Stimulated activated CD4-positive, alpha-beta T cell treated with anti-CD3 and anti-CD28 coated beads, Interleukin-4, amount 100 ng/mL, for 1 hour (primary cell): ENCODE measurements at places on chromosomes 12 and 14.

DNA sequence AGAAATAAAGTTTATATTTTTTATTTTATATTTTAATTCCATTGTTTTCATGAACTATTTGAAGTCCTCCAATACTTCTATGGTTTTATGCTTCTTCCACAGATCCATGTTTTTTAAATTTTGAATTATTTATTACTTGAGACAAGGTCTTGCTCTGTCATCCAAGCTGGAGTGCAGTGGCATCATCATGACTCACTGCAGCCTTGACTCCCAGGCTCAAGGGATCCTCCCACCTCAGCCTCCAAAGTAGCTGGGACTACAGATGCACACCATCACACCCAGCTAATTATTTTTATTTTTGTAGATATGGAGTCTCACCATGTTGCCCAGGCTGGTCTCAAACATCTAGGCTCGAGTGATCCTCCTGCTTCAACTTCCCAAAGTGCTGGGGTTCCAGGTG, 28.8 kb upstream of the DLGAP5 start:
- no peak for DNase-seq

DNA sequence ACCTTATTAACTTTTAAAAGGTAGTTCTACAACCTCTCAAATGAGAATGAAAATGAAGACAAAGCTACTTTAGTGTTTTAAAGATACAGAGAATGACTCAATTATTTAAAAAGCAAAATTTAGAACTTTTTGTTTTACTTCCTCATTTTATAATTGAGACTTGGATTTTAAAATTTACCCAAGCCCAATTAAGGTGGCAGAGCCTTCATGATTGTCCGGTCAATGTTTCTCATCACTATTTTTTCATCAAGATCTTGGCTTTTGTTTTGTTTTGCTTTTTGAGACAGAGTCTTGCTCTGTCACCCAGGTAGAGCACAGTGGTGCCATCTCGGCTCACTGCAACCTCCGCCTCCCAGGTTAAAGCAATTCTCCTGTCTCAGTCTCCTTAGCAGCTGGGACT, 32.7 kb downstream of the PPP4R3A start:
- DNase-seq: no peak

GRCh38 chr12:128789356-128789929, 34.3 kb downstream of the SLC15A4 start:
- no peak for DNase-seq

- no peak for DNase-seq
These were observed 9.2 kb downstream of the RAB21 start for GRCh38 chr12:71763677-71764379.

DNA sequence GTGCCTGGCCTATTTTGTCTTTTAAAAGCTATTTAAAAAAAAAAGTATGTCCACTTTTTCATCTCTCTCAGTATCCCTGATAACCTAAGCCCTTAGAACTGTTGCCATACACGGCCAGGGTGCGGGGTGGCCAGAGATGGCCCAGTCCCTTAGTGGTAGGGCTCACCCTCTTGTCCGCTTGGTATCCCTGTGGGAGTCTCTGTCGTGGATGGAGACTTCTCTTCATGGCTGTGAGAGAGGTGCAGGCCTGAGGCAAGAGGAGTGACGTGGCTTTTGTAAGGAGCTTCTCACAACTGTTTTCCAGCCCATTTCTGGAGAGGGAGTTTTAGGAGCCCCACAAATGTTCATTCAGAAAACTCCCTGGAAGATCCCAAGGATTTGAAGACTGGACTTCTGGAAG, 26.8 kb downstream of the XRCC3 start:
- no peak for DNase-seq

DNA sequence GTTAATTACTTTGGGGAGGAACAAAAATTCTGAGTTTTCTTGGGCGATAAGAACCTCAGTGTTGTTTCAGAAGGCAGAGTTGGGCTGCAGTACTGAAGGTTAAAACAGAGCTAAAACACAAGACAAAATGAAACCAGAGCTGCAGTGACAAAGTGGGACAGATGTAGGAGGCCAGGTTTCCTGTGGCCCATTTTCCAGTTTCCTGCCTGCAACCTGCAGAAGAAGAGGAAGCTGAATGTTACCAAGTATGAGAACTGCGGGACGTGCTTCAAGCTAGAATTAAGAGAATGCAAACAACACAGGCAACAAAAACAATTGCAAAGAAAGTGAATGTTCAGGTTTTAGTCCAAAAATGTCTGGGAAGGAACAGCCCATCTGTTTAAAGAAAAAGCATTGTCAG, 17.8 kb downstream of the ELK3 start:
- DNase-seq: no peak

DNA sequence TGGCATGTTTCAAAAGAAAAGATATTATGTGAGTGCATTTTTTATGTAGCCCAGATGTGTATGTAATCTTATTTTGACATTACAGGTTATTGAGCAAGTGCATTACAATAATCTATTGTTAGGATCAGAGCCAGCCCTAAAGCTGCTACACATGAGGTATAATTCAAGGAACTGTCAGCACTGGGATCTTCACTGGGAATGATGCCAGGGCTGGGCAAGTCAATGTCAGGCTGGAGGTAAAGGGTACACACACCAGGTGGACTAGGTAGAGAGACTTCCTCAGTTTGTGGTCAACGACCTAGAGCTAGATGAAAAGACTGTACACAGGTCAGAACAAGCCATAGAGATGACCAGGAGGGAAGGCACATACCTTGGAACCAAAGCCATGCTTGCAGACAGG, 15.4 kb downstream of the TRIM9 start:
- DNase-seq: no peak

DNA sequence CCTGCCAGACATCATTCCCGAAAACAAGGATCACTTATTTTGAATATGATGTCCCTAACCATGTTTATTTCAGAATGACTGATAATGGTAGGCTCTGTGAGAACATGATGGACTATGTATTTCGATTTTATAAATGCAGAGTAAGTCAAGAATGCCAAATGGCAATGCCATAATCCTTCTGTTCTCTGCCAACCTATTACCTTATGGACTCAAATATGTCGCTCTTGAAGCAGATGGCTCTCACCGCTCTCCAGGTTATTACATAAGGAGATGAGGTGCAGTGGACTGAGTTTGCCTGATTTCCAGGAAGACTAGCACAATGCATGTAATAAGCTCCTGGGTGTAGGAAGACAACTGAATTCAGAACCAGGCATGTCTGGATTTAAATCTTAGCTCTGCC, 227.2 kb downstream of the BTG1 start:
- DNase-seq: no peak

DNA sequence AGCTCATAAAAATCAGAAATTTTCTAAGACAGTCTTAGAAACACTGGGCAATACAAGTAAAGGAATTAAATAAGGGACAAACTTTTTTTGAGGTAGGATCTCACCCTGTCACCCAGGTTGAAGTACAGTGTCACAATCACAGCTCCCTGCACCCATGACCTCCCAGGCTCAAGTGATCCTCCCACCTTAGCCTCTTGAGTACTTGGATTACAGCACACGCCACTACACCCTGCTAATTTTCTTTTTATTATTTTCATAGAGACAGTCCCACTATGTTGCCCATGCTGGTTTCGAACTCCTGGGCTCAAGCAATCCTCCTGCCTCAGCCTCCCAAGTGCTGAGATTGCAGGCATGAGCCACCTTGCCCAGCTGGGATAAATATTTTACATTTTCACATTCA, 90.3 kb downstream of the USP15 start:
- no peak for DNase-seq

DNA sequence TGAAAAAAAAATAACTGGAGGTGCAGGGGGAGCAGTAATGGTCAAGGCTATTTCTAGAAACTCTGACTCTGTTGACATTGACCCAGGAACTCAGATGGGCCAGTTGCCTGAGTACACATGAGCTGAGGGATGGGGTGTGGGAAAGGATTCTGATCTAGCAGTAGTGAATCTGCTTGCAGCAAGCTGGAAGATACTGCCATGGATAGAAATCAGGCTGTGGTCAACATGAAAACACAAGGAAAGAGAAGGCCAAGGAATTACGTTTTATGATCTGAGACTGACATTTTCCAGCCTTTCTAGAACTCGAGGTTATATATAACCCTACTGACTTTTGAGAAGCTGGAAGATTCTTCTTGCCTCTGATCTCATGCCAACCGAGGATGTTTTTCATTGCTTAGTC, 90.0 kb downstream of the ANO6 start:
- DNase-seq: no peak

- no peak for DNase-seq
These were observed 25.5 kb upstream of the KCNK10 start for GRCh38 chr14:88348546-88348945.

GRCh38 chr14:103739793-103740501, 24.3 kb downstream of the ZFYVE21 start:
- no peak for DNase-seq

DNA sequence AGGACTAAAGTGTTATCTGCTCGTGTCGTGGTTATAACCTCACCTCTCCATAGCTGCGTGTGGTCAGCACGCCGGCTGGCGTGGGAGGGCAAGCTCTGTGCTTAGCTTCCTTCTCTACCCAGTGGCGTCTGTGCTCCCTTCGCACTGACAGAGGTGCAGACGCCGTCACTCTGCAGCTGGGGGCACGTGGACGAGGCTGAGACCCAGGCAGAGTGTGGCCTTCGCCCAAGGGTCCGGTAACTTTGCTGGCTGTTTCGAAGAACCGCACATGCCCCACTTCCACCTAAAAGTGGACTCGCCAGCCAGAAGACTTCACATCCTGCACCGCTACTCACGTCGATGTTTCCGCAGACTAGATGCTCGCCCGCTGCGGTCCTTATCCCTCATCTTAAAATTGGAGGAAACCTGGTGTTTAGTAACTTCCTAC, 35.9 kb upstream of the DYNC1H1 start:
- DNase-seq: no peak

DNA sequence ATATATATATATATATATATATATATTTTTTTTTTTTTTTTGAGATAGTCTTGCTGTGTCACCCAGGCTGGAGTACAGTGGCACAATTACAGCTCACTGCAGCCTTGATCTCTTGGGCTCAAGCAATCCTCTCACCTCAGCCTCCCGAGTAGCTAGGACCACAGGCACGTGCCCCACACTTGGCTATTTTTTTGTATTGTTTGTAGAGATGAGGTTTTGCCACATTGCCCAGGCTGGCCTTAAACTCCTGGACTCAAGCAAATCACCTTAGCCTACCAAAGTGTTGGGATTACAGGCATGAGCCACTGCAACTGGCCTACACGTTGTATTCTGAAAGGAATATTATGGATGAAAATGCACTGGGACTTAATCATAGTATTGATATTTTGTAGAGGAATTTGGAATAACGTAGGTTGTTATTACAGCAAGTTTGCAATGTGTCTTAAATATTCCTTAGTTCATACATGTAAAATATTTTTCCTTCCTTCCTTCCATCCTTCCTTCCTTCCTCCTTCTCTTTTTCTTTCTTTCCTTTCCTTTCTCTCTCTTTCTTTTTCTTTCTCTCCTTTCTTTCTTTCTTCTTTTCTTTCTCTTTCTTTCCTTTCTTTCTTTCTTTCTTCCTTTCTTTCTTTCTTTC, 862 bp downstream of the KLRB1 start:
- no peak for DNase-seq

DNA sequence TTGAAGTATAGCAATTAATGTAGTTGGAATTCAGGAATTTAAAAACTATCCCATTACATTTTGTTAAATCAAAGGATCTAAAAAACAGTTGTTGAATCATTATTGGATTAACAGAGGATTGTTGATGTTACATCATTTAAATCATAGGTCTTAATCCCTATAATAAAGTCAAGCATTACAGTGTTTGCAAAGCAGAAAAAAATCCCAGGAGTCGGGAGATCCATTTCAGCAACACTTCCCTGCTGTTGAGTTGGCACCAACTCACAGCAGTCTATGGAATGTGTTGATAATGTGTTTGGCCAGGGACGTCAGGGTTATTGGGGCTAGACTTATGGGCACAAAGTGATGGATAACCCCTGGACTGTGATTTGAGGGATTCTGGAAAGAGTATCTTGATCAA, 99.1 kb upstream of the TMTC1 start:
- DNase-seq: no peak

- DNase-seq: no peak
These were observed 57.0 kb upstream of the GPHB5 start for GRCh38 chr14:63375769-63376168.

- DNase-seq: no peak
These were observed 1115.8 kb upstream of the ATXN7L3B start for GRCh38 chr12:73421832-73422231.

DNA sequence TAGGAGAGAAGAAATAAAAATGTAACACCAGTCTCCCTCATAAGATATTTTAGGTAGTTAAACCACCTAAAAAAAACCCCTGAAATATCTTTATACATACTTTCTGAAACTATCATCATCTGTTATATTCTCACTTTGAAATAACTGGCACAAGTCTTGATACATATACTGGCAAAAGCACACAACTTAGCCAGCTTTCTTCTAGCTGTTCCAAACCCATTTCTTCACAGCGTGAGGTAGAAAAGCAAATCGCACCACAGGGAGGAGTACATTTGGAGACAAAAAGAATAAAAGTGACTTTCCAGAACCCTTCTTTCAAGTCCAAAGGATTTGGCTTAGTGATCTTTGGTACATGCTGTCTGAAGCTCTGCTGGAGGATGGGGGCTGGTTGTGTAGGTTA, 78.5 kb downstream of the RERG start:
- DNase-seq: no peak

DNA sequence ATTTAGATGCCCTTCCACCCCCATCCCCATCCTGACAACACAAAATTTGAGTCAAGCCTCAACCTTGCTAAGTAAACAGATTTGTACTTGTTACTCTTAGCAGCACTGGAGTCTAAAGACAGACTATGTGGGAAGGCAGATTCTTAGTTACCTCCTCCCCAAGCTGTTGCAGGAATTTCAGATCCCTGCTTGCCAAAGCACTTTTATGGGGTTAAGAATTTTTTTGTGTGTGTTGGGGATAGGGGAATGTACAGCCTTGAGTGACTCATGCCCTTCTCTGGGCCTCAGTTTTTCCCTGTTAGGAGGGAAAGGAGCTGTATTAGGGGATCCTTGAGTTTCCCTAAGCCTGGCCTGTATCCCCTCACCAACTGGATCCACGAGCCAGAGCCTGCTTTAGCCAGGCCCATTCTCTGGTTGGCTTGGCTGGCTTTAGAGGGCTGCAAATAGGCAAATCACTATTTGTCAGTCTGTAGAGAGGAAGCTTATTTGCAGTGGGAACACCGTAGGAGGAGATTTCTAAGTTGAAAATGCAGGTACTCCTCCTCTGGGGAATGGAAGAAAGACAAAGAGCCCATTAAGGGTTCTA, 27.7 kb upstream of the RNU6-8 start:
- no peak for DNase-seq

DNA sequence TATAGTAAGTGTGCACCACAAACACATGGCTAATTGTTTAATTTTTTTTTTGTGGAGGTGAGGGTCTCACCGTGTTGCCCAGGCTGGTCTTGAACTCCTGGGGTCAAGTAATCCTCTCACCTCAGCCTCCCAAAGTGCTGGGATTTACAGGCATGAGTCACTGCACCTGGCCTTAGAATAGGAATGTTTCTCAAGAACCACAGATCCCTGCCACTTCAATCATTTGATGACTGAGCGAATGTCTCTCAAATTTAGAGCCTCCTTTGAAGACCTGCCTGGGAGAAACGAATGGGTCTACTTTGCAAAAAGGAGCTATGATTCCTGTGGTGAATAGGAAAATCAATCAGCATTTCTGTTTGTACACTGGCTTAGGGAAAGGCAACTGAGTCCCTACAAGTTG, 33.5 kb upstream of the CHST11 start:
- no peak for DNase-seq

- no peak for DNase-seq
These were observed 136.2 kb downstream of the SLCO1B3 start for GRCh38 chr12:20946732-20947131.

GRCh38 chr12:128803788-128804187, 20.0 kb downstream of the SLC15A4 start:
- no peak for DNase-seq
